ENCODE measurements at places on chromosomes 5 and 9.

- DNase-seq = no peak
Measured at GRCh38 chr5:121634946-121635345, 216.7 kb upstream of the FTMT start.

DNA sequence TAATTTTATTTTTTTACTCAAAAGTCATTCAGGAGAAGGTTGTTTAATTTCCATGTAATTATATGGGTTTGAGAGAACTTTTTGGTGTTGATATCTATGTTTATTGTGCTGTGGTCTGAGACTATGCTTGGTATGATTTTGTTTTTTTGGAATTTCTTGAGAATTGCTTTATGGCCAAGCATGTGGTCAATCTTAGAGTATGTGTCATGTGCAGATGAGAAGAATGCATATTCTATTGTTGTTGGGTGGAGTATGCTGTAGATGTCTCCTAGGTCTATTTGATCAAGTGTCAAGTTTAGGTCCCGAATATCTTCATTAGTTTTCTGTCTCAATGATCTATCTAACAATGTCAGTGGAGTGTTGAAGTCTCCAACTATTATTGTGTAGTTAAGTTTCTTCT lies 134.9 kb downstream of the HMHB1 start:
- no peak for DNase-seq

GRCh38 chr5:140358738-140359310 lies 1.2 kb upstream of the SLC4A9 start:
- DNase-seq = no peak

DNA sequence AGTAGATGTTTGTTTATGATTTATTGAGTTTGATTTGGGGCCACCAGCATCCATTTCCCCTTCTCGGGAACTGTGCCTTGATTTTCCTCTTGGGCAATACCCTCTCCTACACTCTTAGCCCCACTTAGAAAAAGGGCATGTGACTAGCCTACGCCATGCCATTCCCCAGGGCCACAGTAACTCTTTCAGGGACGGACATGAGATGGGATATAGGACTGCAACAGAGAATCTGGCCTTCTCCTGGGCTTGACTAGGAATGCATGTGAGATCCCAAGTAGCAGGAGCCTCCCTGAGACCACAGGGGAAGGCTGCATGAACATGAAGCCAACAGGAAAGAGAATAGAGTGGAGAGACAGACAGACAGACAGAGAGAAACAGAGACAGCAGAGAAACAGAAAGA lies 30.7 kb upstream of the SPARC start:
- DNase-seq = no peak

DNA sequence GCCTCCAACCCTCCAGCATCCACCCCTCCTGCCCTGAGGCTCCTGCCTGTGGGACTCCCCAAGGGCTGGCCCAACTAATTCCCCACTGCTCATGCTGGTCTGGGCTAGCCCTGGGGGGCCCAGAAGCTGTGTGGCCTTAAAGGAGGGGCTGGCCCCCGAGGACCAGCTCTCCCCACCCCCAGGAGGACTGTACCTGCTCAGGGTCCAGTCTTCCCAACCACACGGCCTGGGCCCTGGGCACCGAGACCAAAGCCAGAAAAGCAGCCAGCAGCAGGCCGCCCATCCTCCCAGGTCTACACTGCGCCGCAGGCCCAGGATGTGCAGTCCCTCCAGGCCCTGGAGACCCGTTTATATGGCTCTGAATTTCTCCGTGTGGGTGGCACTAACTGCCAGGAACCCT lies at the start of gene LCN6:
TSS of gene LCN6 (minus strand) at position 325 of the 400 bp plus-strand sequence. CDS start at position 283, 42 bp downstream.
- no peak for DNase-seq

GRCh38 chr5:139667730-139668063 lies 19.5 kb downstream of the CXXC5 start:
- DNase-seq = no peak

DNA sequence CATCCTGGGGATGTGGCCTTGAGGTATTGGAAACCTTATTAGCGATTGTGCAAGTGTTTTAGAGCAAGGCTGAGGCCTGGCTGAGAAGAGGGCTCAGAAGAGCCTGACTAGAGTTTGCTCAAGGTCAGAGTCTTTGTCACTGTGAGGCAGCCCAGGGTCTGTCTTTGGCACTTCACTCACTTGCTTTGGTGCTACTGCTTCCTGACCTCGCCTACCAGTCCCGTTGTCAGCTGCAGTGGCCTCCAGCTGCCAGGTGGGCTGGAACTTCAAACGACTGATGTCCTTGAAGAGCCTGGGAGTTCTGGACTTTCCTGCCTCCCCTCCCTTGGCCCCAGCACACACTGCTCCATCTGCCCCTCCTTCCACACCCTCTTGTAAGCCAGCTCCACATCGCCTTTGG lies 228.0 kb downstream of the SNX18 start:
- DNase-seq = no peak

DNA sequence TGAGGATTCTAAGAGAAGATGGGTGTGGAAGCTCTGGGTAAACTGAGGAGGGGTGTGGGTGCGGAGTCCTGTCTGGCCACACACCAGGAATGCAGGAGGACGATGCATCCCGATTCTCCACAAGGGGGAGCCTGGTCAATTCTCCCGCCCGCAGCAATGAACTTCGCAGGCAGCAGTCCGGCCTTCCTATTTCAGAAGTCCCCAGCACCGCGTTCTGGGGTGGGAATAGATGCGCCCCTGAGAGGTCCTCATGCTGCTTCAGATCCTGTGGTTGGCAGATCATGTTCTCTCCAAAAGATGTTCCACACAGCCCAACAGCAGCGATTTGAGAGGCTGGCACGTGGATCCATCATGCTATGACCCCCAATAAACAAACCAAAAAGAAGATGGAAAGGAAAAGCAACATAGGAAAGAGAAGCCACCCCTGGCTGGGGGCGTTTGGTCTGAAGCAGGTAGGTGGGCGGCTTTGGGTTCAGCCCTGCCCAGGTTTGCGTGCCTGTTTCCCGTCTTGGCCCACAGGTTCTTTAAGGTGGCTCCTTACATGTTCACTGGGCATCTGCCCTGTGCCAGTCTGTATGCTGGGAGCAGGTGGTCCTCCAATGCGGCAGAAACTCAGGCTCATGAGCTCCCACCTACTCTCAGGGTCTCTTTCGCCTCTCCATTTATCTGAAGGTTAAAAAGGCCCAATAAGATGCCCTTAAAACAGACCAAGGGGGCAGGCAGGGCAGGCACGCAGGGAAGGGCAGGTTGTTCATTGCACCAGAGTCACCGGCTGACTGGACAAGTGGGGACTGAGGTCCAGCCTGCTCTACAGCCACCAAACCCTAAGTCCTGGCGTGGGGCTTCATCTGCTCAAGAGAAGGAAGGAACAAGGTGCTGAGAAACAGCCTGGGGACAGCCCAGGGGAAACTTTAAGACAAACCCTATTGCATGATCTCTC lies 171.6 kb downstream of the PAX5 start:
- no peak for DNase-seq

DNA sequence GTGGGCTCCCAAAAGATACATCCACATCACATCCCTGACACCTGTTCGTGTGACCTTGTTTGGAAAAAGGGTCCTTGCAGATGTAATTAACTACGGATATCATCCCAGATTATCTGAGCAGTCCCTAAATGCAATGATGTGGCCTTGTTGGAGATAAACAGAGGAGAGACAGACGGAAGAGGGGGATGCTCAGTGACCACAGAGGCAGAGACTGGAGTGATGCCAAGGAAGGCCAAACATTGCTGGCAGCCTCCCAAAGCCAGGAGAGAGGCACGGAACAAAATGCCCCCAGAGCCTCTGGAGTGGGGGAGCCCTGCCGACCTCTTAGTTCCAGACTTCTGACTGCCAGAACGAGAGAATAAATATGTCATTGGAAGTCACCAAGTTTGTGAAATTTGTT lies 15.0 kb upstream of the VAV2 start:
- DNase-seq = no peak

DNA sequence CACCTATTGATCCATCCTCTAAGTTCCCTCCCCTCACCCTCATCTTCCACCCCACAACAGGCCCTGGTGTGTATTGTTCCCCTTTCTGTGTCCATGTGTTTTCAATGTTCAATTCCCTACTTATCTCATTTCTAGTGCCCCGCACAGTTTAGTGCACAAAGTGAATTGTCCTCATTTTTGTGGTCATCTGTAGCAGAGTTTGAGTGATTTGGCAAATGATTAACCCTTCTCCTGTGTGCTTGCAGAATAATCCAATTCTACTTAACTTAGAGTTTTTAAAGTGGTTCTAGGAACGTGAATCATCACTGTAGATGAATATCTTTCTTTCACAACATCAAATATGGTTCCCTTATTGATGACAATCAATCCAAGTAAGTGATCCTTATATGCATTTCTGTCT lies 6.3 kb upstream of the HAPLN1 start:
- no peak for DNase-seq

DNA sequence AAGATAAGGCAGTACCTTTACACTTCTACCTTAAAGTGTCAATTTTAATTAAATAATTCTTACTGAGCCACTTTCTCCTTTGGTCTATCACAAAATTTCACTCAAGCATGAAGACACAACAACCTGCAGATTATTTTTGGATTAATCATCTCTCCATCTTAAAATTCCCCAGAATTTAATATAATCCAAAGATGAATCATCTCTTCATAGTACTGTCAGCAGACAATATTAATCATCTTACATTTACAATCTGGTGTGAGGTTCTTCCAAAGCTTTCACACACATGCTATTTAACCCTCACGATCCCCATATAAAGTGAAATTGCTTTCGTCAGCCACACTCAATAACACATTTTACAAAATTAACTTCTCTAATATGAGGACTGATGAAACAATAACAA lies 43.0 kb downstream of the LHFPL2 start:
- no peak for DNase-seq

DNA sequence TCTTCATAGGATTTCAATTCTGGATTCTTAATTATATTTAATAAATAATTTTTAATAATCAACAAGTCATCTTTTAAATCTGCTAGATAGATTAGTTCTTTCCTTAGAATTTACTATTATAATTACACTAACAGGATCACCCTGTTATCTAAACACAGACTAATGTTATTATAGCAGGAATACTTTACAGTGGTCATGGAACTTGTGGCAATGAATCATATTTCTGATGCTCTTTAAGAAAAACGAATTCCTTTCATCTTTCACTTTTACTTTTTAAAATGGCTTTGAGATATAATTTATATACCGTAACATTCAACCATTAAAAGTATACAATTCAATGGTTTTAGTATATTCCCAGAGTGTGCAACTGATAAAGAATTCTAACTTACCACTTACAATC lies 29.7 kb upstream of the CDK5RAP2 start:
- DNase-seq = no peak

DNA sequence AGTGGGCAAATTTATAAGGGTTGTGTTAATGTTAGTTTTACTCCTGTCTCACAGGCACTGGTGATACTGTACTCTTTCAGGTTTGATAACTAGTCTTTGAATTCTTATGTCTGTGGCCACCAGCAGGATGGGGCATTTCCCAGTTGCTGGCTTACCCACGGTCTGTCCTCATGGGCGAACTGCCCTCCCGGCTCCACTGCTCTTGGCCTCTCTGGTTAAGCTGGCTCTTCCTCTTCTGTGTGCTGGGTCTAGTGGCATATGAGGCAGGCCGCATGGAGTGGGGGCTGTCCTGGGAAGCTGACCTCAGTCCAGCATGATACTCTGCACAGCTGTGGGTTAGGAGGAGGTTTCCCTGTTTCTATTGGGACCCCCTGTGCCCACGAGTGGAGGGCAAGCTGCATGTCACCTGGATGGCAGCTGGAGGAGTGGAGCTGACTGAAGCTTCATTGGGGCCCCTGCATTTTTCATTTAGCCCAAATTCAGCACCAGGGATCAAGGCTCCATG lies 19.5 kb downstream of the PHF2 start:
- DNase-seq = no peak

GRCh38 chr5:66701244-66701643 lies 105.1 kb downstream of the MAST4 start:
- no peak for DNase-seq

GRCh38 chr9:126173929-126174328 lies 152.7 kb upstream of the MVB12B start:
- no peak for DNase-seq

DNA sequence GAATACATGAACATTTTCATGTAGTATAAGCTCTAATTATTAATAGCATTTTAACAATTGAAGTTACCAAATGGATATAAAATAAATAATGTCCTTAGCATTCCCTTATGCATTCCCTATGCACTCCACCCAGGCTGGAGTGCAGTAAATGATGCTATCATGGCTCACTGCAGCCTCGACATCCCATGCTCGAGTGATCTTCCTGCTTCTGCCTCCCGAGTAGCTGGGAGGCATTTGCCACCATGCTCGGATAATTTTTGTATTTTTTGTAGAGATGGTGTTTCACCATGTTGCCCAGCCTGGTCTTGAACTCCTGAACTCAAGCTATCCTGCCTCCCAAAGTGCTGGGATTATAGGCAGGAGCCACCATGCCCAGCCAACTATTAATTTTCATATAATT lies 184.0 kb downstream of the PBX3 start:
- no peak for DNase-seq

DNA sequence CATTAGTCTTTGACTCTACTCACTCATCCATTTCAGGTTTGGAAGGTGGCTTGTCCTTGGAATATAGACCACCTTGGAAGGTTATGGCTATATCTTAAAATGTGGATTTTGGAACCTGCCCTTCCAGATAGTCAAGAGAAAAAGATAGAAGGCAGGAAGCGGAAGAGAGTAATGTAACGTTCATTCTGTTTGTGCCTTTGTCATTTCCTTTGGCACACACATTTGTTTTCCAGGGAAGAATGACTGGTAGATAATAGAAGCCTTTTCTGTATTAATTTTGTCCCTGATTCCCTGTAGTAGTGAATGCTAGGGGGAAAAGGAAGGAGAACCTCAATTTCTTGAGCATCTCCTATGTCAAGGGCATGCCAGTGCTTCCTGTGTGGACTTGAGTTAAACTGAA lies 54.7 kb downstream of the PPIC start:
- no peak for DNase-seq

DNA sequence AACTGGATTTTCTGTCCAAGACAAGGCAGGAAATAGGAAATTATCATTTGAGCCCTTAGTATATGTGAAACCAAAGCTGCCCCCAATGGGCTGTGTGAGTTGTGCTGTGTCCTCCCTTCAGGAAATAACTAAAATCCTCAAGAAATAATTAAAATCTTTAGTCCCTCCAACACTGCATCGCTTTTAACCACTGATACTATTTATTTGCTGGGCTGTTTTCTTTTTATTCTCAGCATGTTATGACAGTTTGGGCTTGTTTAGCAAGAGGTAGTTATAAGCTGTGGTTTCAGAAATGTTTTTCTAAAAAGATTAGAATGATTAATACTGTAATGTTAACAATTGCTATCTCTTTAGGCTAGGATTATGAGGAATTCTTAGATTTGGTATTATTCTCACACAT lies 187.0 kb upstream of the KCNN2 start:
- no peak for DNase-seq

- no peak for DNase-seq
Measured at GRCh38 chr9:23743036-23743435, 83.0 kb downstream of the ELAVL2 start.

GRCh38 chr9:131302244-131303075 lies 12.9 kb downstream of the PLPP7 start:
- DNase-seq = no peak

- DNase-seq = no peak
Measured at GRCh38 chr9:27450752-27451151, 73.3 kb upstream of the IFNK start.

DNA sequence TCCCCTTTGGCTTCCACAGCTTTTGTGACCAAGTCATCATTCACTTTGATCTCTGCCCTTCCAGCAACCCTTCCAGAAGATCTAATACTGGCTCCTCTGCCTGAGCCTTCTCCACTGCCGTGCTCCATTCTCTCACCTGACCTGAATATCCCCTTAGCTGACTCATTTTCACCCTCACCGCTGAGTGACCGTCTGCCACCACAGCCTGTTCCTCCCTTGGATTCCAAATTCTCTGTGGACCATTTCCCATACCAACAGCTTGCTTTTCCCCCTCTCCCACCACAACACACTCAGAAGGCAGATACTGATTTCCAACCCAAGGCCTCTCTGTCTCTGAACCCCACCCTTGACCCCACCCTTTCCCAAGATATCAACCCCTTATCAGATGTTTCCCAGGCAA lies 20.5 kb upstream of the SPATA31D1 start:
- DNase-seq = no peak

Data from NCI-H187 treated with DMSO at 0.1 percent for 48 hours (cell line).